RWPE2 (cell line): ENCODE measurements at places on chromosomes 5 and 9.
A peak's percentile ranks its signal among the peaks of the same experiment; 100 is the strongest.

DNA sequence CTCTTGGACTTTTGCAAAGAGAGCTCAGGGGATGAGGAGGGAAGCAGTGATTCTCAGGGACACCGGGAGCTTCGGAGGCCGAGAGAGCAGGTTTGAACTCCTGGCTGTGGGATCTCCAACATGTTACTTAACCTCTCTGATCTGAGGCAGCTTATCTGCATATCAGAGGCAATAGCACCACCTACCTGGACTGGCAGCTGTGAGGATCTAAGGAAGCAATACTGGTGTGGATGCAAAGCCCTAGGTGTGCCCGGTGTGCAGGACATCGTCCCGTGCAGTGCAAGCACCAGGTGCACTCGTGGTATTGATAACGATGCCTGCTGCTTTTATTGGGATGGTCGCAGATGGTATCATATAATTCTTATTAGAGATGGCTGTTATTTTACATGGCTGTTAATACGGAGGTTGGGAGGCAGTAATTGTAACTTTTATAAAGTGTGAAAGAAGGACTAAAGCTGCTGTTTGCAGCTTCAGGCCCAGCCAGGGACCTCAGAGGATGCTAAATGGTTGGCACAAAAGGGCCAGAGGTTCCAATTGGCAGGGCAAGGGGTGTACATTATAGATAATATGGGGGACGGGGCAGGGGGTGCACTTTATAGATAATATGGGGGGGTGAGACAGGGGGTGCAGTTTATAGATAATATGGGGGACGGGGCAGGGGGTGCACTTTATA, 14.9 kb downstream of the COL5A1 start:
- no peak for DNase-seq

GRCh38 chr9:78357165-78357873, 60.4 kb downstream of the PSAT1 start:
- DNase-seq = no peak

DNA sequence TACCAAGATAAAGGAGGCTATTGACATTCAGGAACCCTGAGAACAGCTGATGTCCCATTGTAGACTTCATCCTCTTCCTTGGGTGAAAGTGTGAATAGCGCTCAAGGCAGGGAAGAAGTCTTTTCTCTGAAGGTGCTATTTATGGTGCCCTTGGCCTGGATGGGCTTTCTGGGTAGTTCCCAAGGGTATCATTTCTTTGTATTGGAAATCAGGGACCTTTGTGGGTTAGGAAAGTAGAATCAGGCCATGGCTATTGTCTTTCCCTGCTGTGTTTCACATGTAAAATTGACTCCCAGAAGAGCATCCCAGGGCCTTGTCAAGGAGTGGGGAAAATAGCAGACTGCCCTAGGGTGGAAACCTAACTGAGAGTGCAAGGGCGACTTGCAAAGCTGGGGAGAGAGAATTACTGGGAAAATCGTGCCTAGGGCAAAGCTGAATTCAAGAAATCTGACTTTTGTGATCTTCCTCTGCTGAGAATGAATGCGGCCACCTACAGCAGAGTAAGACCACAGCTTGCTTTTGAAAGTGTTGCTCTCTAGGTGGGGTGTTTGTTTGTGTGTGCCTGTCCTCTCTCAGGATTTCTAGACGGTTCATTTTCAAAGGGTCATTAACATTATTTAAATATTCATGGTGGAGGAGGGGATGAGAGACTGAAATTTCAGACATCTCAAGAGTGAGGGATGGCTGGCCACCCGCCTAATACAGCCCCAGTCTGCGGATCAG, 160.6 kb downstream of the C9orf152 start:
- no peak for DNase-seq

- DNase-seq = no peak
These were observed 176.7 kb downstream of the GNAQ start for GRCh38 chr9:77854916-77855311.

DNA sequence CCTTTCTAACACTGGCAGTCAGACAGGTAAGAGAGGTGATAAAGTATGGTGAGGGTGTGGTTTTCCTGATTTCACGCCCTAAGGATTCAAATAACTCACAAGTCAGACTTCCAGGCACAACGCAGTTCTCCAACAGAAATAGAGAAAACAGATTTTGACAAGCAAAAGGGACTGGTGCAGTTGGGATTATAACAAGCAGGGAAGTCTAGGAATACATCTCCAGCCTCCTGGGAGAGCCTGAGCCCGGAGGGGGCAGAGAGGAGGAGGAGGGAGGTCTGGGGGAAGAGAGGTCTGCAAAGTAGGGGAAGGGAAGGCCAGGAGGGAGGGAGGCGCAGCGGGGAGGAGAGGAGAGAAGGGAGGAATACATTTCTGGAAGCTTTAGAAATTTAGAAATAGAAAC, 1.6 kb downstream of the CMBL start:
- DNase-seq = no peak

DNA sequence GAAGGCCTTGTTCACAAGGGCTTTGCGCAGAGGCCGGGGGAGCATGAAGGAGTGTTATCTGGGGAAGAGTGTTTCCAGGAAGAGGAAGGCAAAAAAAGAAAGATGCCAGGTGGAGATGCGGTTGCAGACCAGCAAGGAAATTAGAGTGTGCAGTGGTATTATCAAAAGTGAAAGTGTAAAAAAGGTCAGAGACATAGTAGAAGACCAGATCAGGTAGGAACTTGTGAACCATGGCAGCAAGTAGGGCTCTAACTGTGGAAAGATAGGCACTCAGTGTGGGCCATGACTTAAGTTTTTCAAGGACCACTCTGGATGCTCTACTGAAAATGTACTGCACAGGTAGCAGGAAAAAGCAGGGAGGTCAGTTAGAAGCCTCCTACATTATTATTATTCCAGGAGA, 90.1 kb upstream of the SPOCK1 start:
- no peak for DNase-seq

DNA sequence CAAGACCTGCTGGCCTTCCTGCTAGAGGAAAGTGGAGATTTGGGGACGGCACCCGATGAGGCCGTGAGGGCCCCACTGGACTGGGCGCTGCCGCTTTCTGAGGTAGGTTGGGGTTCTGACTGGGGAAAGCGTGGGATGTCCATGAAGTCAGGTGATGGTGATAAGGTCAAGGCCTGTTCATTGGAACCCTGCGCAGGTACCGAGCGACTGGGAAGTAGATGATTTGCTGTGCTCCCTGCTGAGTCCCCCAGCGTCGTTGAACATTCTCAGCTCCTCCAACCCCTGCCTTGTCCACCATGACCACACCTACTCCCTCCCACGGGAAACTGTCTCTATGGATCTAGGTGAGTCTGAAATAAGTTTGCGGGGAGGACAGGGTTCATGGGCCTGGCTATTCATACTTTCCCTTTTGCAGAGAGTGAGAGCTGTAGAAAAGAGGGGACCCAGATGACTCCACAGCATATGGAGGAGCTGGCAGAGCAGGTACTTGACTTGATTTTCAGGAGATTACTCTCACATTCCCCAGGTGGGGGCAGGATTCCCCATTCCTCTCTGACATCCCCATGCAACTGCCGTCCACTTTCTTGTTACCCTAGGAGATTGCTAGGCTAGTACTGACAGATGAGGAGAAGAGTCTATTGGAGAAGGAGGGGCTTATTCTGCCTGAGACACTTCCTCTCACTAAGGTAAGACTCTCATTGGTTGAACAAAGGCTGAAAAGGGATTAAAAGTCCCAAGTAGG, 505 bp downstream of the CREB3 start:
- no peak for DNase-seq

- DNase-seq = peak; percentile 72
These were observed 55.8 kb upstream of the ACTBL2 start for GRCh38 chr5:57538341-57538955.

DNA sequence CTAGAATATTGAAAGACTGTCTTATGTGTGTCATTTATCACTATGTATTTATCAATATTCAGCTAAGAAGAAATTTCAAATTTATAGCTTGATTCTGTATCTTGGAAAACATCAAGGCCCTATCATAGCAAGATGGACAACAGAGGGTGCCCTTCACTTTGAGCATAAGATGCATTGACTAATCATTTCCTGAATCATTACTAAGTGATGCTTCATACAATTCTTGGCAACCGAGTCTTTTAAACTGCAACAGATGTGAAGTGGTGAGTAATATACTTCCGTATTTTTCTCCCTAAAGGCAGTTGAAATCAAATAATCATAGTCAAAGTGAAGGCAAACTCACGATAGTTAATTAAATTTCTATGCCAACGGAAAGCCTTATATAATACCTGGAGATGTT, 318.6 kb upstream of the RGMB start:
- no peak for DNase-seq

GRCh38 chr9:81971727-81972126, 16.8 kb upstream of the SPATA31D1 start:
- no peak for DNase-seq

GRCh38 chr9:88746743-88747398, 211.9 kb downstream of the NXNL2 start:
- no peak for DNase-seq

- DNase-seq = no peak
These were observed 33.1 kb downstream of the ATP6V0E1 start for GRCh38 chr5:173016598-173017046.

GRCh38 chr9:79013715-79014610, 557.8 kb upstream of the TLE4 start:
- DNase-seq = no peak

- no peak for DNase-seq
These were observed 25.9 kb downstream of the PSMB7 start for GRCh38 chr9:124389146-124389939.

- DNase-seq = no peak
These were observed 8.8 kb downstream of the CSNK1G3 start for GRCh38 chr5:123520677-123521247.

DNA sequence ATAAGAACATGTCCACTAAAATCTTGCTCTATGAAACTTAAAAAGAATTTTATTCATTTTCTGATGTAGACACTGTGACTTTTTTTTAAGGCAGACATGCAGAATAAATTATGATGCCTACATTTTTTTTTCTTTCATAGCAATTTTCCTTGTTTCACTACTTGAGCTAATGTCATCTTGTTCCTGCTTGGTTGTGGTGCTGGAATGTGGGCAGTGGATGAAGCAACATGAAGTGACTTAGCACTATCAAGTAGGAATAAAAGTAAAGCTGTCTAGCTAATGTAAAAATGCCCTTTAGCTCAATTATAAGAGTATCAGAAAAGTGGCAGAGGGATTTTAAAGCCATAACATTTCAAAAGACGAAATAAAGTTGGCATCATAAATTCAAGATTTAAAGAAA, 191.0 kb downstream of the ADAMTS6 start:
- no peak for DNase-seq

DNA sequence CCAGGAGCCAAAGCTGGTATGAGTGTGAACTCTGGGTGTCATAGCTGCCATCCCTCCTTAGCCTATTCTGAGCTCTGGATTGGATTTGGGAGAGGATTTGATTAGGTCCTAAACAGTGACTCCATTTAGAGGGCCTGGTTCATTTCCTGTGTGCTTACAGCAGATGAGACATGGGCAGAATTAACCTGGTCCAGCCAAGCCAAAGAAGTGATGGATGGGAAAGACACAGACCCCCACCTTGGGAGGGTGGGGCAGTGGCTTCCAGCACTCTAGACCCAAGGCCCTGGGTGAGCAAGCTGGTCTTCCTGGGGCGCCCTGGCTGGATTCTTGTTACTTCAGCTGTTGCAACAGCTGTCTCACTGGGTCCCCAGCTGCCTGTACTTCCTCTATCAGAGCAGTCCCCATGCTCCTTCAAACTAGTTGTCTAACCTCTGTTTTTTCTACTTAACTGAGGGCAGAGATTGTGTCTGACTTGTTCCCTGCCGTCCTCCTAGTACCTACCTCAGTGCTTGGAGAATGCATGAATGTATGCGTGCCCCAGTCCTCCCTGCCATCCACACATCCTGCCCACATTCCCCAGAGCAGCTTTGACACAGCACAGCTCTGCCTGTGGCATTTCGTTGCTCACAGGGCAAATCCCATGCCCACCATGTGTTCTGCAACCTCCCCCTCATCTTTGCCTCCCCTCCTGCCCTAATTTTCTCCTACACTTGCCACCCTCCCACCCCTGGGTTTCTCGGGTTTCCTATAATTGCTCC, 115.9 kb downstream of the RGS3 start:
- no peak for DNase-seq

- DNase-seq = no peak
These were observed 380.0 kb downstream of the ACTL7B start for GRCh38 chr9:108475813-108476212.

- DNase-seq = no peak
These were observed 141.7 kb downstream of the SYK start for GRCh38 chr9:90943341-90943740.

GRCh38 chr5:15983392-15983791, 196.2 kb downstream of the MARCHF11 start:
- DNase-seq = no peak

DNA sequence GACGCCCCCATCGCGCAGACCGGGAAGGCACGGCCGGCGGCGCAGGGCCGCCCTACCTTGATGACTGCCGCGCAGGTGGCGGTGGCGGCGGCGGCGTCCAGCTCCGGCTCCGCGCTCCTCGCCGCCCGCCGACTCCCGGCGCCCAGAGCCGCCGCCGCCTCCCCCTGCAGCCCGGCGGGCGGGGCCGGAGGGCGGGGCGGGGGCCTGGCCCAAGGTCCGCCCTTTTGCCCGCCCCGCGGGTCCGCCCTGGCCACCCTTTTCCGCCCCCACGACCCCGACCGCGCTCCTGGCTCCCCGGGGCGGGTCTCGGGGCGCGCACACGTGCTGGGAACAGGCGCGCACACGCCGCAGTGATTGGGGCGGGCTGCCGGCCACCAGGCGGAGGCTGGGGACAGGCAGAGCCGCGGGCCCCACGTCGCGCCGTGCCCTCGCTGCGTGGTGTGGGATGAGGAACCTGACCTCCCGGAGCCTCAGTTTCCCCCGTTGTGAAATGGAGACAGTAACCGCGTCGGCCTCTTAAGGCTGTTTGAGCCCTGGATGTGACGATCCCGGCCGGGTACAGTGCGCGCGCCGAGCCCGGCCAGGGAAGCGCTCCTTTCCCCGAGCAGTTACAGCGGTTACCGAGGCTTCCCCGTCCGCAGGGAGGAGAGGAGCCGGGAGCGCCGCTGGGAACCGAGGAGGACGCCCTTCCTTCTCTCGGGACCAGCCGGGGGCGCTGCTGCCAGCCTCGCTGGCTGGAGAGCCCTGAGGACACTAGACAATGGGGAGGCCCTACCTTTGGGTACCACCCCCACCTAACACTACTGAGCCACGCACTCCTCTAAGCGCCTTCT, at the start of gene CORO2A:
Gene CORO2A (minus strand): TSS at position 135 of the 833 bp plus-strand sequence. CDS start 34,977 bp downstream, outside the sequence.
- peak; percentile 80 for DNase-seq

GRCh38 chr9:11025775-11026174, 413.0 kb upstream of the PTPRD start:
- no peak for DNase-seq

- no peak for DNase-seq
These were observed 6.9 kb downstream of the FGD3 start for GRCh38 chr9:92954049-92954861.

GRCh38 chr5:170479484-170479883, 24.3 kb upstream of the KCNIP1 start:
- DNase-seq = no peak

GRCh38 chr9:128108269-128109049, 19.1 kb downstream of the PTGES2 start:
- DNase-seq = no peak

- DNase-seq = no peak
These were observed 86.4 kb upstream of the MINAR2 start for GRCh38 chr5:129661366-129662035.
